IMR-90 (cell line): ENCODE measurements at places on chromosomes 6 and 20.

DNA sequence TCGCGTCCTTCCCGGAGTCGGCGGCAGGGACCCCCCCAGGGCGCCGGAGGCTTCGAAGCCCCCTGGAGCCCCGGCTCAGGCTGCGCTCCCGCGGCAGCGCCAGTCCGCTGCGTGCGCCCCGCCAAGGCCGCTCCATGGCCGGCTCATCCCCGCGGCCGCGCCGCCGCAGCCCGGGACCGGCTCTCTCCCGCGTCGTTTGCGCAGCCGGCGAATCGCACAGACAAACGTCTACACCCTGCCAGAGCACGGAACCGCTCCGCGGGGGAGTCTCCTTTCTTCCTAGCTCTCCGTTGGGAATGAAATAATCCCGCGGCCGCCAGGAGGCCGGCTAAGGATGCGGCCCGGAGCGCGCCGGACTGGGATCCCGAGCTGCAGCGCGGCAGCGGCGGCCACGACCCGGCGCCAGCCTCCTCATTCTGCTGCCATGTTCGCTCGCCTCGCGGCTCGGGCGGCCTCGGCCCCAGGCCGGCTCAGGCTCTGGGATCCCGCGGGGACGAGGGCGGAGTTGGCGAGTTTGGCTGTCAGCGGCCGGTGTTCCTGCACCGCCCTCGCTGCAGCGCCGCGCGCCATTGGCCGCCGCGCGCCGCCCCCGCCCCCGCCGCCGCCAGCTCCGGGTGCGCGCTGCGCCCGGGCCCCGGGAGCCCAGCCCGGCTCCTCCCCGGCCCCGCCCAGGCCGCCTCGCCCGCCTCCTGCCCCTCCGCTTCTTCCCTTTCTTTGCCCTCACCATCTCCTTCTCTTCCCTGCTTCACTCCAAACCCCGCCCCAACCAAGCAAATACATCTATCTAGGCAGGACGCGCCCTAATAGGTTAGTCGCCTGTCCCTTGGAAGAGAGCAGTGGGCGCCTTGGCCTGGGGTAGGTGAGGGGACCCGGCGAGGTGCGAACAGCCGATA is at the start of gene GFOD1:
Gene GFOD1 (minus strand): TSS at position 479 of the 893 bp plus-strand sequence. CDS start 710 bp downstream, outside the sequence.
- peak; percentile 78 for DNase-seq
- peak within 1 kb of the TSS; percentile 70 for H3K4me3 ChIP-seq
- peak within 1 kb of the TSS; percentile 63 for H3K27ac ChIP-seq
- H3K27me3 ChIP-seq, result no peaks in the 10 kb centered on the region
- H3K36me3 ChIP-seq, result no peaks in the 10 kb centered on the region

- no peaks in the 10 kb centered on the region for H3K27me3 ChIP-seq
Measured at GRCh38 chr6:161091972-161092701, 100.6 kb downstream of the MAP3K4 start.

- no peaks in the 10 kb centered on the region for H3K36me3 ChIP-seq
- no peak for DNase-seq
- no peaks in the 10 kb centered on the region for H3K27me3 ChIP-seq
- peak overlapping the region; percentile 83 for H3K4me3 ChIP-seq
- peaks cover 5% of the 10 kb centered on the region for H3K4me1 ChIP-seq
- peak overlapping the region; percentile 13; the same call in 1 of the 2 replicates for H3K27ac ChIP-seq
Measured at GRCh38 chr6:31402324-31403282, 792 bp upstream of the MICA start.

DNA sequence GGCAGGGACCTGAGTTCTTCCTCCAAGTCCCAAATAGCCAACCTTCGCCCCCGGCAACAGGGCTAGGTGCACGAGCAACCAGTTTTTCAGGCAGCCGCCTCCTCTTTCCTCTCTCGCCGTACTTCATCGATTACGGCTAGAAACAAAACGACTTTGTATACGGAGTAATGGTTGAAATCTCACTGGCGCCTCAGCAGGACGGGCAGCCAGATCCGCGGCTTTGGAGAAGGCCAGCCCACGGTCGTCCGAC is 333 bp upstream of the SMIM13 start:
- H3K4me1 ChIP-seq, result peaks cover 3% of the 10 kb centered on the region; the same call in 1 of the 2 replicates
- H3K36me3 ChIP-seq, result no peaks in the 10 kb centered on the region
- no peaks in the 10 kb centered on the region for H3K27me3 ChIP-seq
- peak overlapping the region; percentile 70 for H3K4me3 ChIP-seq
- DNase-seq, result no peak
- H3K27ac ChIP-seq, result peak overlapping the region; percentile 74

- H3K27ac ChIP-seq, result no peak overlapping the region
- H3K27me3 ChIP-seq, result no peaks in the 10 kb centered on the region
- H3K36me3 ChIP-seq, result no peaks in the 10 kb centered on the region
- no peaks in the 10 kb centered on the region for H3K4me1 ChIP-seq
Measured at GRCh38 chr6:90691823-90692222, 105.0 kb upstream of the MAP3K7 start.

DNA sequence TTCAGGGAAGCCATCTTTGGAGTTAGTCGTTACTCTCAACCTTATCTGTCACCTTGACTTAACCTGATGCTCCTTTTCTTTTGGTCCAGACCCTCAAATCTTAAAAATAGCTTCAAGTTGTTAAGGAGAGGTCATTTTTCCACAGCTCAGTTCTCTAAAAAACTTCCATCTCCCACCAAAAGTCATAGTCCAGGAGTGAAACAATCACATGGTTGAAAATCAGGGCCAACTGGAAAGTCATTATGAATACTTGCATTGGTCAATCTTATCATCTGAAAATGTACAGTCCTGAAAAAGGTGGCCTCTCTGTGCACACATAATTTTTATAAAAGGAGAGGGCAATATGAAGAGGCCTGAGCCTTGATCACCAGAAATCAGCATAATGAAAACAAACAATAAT is 195.7 kb downstream of the BCAS1 start:
- H3K27me3 ChIP-seq, result no peaks in the 10 kb centered on the region
- H3K27ac ChIP-seq, result no peak overlapping the region
- no peak for DNase-seq
- no peaks in the 10 kb centered on the region for H3K36me3 ChIP-seq
- no peak overlapping the region for H3K4me3 ChIP-seq

- H3K27me3 ChIP-seq, result no peaks in the 10 kb centered on the region
- H3K36me3 ChIP-seq, result no peaks in the 10 kb centered on the region
- H3K4me3 ChIP-seq, result no peak overlapping the region
- H3K4me1 ChIP-seq, result no peaks in the 10 kb centered on the region
- H3K27ac ChIP-seq, result no peak overlapping the region
Measured at GRCh38 chr6:341914-342831, 49.4 kb upstream of the IRF4 start.

GRCh38 chr6:53728570-53729194 is 63.1 kb upstream of the KLHL31 start:
- peak; percentile 49 for DNase-seq
- H3K36me3 ChIP-seq, result no peaks in the 10 kb centered on the region
- no peak overlapping the region for H3K27ac ChIP-seq

DNA sequence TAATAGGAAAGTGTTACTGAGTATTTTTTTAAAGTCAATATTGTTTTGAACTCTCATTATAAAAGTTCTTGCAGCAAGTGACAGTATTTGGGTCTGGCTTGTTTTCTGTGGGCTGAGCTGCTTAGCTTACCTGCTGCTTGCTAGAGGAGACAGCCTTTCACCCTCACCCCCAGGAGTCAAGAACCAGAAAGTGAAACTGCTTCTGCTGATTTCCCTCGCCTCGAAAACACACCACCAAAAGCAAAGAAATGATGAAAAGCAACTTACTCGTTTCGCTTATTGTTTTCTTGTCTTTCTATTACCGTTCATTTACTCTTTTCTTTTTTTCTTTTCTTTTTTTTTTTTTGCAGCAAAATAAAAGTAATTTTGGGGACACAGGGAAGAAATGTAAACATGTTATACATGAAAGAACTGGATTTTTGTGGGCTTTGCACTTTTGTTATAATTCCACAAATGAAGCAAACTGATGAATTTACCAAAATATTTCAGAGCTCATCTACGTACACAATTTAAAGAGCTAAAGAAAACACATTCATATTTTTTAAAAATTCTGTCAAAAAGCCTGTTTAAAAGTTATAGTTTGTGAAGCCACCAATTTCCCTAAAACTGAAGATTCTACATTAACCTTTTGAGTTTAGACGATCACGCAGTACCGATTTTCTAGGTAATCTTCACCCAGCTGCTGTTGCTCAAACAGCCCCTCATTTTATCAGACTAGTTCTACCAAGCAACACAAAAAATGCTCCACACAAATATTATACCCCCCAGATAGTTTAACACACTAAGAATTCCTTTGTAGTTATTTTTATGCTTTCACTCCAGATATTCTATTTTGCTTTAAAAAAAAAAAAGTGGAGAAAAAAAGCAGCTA is 1.7 kb downstream of the SCML4 start:
- H3K36me3 ChIP-seq, result no peaks in the 10 kb centered on the region
- no peak overlapping the region for H3K27ac ChIP-seq
- H3K4me3 ChIP-seq, result no peak overlapping the region
- H3K27me3 ChIP-seq, result peaks cover 30% of the 10 kb centered on the region
- no peak for DNase-seq

GRCh38 chr6:113050010-113050858 is 703.1 kb downstream of the RFPL4B start:
- peak; percentile 44 for DNase-seq
- H3K36me3 ChIP-seq, result no peaks in the 10 kb centered on the region
- no peak overlapping the region for H3K4me3 ChIP-seq
- no peak overlapping the region for H3K27ac ChIP-seq
- no peaks in the 10 kb centered on the region for H3K27me3 ChIP-seq
